ENCODE measurements at places on chromosomes 6 and 20.

DNA sequence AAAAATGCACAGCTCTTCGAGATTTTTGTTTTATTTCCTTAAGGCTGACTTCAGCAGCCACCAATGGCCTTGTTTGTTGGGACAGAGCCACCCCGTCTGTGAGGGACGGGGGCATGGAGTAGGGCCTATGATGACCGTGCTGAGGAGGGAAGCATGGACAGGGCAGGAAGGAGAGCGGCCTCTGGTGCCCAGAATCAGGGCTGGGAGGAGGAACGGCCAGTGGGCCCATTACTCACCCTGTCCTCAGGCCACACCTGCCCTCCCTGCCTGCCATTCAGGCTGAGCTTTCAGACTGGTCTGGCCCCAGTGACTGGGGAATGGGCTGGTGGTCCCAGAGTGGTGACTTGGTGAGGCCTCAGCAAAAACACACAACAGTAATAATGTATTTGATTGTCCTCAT lies 104.4 kb downstream of the SMOC2 start:
- DNase-seq: no peak

GRCh38 chr6:105810922-105811482 lies 275.1 kb upstream of the PRDM1 start:
- DNase-seq: no peak

DNA sequence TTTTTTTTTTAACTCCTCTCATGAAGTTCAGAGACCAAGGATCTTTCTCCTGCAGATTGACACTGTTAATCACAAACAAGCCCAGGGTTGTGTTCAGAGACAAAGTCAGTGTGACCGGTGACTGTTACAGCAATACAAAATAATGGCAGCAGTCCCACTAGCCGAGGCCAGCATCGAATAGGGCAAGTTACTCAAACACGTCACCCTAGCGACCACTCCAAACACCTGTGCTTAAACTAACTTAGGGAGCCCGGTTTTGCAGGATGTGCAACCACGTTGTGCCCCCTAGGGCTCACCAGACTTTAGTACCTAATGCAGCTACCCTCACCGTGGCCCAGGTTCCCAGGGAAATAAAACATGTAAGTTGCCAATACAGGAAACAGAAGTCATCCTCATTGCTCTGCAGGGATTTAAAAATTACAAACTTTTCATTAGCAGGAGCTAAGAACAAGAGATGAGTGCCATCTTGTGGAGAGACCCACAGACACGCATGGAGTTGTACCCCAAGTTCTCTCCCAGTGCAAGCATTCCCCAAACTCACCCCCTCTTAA lies 38.1 kb downstream of the FAM50B start:
- DNase-seq: peak; percentile 1

DNA sequence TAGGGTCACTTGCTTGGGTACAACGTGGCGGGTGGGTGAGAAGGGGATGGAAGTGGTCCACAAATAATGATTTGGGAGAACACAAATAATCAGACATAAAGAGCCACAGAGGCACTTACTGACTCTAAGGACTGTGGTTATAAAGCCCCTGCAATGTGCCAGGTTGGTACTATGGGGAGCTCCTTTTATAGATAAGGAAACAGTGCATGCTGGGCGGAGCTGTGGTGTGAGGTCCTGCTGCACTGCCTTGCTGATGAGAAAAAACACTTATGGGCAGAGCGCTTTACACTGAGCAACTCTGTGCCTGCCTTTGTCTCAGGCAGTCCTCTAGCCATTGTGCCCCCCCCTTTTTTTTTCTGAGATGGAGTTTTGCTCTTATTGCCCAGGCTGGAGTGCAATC lies 29.1 kb upstream of the SCRT2 start:
- DNase-seq: no peak

DNA sequence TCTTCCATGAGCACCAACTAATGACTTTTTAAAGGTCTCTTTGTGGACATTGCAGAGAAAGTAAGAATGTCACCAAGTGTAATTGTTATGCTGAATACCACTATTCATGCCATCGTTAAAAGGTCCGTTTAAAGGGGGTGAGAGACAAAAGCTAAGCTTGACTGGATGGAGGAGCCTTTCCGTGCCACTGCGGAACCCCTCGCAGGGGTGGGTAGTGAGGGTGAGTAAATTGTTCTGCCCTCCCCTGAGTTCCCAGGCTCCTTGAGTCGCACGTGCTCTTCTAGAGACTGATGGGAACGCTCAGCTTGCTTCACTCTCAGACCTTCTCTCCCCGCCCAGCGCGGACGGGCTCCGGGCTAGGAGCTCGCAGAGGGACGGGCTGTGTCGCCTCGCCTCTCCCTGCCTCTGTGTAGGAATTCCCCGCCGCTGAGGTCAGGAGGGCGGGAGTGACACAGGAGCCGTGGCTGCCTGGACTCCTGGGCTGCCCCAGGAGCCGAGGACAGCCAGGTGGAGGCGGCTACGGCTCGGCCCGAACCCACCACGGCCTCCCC lies 314.8 kb upstream of the QKI start:
- no peak for DNase-seq

DNA sequence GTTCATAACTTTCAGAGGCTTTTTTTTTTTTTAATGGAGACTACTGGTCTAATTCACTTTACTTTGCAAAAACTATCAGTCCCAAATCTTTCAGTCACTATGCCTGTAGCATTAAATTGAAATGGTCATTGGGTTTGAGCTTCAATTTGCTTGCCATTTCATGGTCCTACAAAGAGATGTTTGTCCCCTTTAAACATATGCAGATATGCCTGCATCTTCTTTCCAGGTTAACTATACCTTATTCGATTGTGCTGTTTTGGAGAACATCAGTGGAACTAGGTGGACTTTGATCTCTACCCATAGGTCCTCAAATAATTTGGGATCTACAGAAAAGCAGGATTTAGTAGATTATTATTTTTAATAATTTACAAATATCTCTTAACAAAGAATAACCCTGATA lies 4.6 kb downstream of the POU3F2 start:
- no peak for DNase-seq

- DNase-seq: no peak
These were observed 15.6 kb downstream of the MAFB start for GRCh38 chr20:40673442-40673841.

GRCh38 chr20:588932-589672 lies 21.0 kb downstream of the TCF15 start:
- peak; percentile 66 for DNase-seq

DNA sequence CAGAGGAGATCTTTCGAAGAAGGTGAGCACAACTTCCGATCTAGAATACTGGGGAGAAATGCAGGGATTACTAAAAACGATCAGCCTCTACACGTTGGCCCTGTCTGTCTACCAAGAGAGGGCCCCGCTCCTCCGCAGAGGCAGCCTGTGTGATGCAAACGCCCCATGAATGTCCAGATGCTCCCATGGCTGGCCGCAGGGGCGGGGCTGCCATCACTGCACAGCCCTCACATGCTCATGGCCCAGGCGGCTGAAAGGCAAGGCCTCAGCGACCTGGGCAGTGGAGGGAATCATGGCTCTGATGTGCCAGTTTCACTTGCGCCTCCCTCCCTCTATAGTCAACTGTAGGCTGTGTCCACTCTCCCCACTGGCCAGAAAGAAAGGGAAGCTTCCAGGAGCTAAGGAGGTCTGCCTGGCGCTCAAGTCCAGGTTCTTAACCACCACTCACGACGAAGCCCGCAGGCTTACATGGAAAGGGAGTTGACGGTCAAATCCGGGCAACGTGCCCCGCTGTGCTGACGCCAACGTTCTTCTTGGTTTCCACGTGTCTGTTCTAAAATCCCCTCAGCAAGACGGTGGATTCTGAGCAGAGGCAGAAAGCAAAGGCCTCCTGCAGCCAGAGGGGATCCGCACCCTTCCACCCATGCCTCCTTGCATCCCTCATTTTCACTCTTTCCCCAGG lies 14.2 kb downstream of the PXDC1 start:
- no peak for DNase-seq

- DNase-seq: no peak
These were observed 36.0 kb upstream of the FOXO3 start for GRCh38 chr6:108524528-108525248.

- no peak for DNase-seq
These were observed 482.9 kb downstream of the BMP2 start for GRCh38 chr20:7250337-7250736.

DNA sequence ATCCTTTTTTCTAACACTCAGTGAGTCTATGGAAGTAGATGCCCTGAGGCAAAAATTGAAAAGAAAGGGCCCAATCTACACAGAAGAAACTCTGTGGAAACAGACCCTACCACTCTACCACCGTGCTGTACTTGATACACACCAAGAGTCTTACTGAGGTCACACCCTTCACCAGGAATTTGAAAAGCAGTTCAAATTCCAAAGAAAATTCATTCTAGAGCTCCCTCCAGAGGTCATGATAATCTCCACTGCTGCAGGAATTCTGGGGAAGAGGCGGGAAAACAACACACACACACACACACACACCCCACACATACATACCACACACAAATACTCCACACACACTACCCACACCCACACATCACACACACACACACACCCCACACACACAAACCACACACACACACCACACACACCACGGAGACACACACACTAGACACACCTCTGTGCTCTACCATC lies 336.8 kb downstream of the HDGFL1 start:
- no peak for DNase-seq

- DNase-seq: no peak
These were observed 32.1 kb downstream of the PSMG4 start for GRCh38 chr6:3290931-3291211.

Data from GM12878 (cell line).